ENCODE measurements at places on chromosomes 3 and 15.

- peak; percentile 95 for DNase-seq
Measured at GRCh38 chr15:62569460-62570404, 404.6 kb upstream of the C2CD4B start.

DNA sequence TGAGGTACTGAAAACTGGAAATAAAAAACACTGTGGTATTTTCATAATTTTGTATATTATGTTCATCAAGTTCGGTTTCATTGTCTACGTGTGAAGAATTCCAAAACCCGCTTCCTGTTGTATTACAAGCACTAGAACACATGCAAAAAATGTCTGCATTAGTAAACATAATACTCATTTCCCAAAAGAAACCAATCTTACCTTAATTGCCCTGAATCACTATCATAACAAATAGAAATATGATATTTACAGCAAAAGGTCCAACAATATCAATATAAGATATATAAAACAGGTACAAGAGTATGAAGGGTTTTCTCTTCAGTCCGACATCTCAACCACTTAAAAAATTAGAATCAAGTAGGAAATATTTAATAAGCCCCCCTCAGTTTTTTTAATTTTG, 26.3 kb upstream of the GP5 start:
- DNase-seq, result no peak

- DNase-seq, result no peak
Measured at GRCh38 chr3:173371848-173372487, 25.6 kb upstream of the NLGN1 start.

GRCh38 chr3:186316666-186317260, 45.3 kb downstream of the DGKG start:
- no peak for DNase-seq

GRCh38 chr15:90082140-90082715, 20.0 kb downstream of the IDH2 start:
- DNase-seq, result no peak

DNA sequence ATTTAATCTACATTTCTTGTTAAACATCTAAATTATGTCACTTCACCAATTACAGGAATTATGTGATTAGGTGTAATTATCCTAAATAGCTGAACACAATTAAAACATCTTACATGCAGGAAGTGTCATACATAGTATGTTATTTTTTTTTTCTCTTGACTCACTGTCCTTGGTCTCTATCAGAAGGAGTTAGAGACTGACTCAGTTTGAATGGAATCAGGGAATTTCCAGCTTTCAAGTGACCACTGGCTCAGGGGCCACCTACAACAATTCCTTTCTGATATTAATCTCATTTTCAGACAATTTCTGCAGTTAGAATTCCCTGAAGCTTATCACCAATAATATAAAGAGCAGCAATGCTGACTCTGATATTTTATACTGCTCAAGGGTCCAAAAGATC, 400.7 kb downstream of the ROBO1 start:
- no peak for DNase-seq

DNA sequence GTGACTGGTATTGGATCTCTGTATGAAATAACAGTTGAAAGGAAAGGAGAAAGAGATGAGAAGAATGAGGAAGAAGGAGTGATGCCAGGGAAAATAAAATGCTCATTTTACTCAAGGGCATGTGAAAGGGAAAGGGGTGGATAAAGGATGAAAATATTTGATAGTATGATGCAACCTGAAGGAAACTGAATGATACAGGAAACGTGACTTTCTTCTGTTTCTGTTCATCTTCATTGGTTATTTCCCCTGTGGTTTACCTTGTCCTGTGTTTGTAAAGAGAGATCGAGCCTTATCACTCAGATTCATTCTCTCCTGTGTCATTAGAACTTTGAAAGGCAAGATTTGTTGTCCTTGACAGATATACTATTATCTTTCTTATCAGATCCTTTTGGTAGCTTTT, 243.6 kb upstream of the SLITRK3 start:
- DNase-seq, result no peak

DNA sequence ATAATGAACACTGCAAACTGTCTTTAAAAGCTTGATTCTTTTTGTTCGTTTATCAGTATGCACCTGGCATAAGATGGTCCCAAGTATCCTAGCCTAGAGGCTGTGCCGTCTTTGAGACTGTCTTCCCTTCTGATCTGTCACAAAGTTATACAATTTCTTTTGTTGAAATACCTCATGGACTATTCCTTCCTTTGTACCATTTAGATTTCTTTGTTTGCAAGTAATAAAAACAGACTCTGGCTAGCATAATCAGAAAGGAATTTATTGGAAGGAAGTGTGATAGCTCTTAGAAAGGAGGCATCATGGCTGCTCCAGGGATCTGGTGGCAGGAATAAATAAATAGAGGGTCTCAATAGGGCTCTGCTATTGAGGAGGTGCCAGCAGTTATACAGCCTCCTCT, 280.4 kb downstream of the SLC9A9 start:
- no peak for DNase-seq

GRCh38 chr15:67462875-67463274, 58.1 kb upstream of the C15orf61 start:
- no peak for DNase-seq

- DNase-seq, result no peak
Measured at GRCh38 chr3:197306374-197307086, 8.1 kb upstream of the DLG1 start.
